ENCODE measurements at places on chromosomes 7 and 10.

DNA sequence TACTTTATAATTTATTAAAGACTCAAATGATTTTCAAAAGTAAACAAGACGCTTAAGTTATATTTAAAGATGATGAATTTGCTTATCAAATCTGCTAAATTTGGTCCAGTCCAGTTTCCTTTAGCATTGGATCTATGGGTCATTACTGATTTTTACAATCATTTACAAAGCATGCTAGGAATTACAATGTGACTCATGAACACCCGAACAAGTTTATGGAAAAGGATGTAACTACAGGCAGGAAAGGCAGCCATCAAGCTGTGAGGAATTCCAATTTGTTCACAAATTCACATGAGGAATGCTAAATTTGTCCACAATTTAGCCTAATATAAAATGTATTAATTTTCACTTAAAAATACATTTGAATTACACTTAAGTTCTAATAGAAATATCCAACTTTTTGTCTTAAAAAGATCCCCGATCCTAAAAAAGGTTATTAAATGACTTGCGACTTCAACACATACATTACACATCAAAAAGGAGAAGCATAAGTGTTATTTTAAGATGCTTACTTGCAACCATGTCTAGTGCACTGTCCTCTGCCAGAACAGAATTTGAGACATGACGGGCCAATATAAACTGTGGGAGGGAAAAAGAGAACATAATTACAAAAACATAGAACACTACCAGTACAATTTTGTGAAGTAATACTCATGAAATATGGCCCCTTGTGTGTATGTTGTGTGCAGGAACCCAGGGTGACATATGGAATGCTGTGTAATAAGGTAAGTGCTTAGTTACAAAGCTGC lies 194.2 kb upstream of the SLC26A5 start:
- DNase-seq, result no peak

DNA sequence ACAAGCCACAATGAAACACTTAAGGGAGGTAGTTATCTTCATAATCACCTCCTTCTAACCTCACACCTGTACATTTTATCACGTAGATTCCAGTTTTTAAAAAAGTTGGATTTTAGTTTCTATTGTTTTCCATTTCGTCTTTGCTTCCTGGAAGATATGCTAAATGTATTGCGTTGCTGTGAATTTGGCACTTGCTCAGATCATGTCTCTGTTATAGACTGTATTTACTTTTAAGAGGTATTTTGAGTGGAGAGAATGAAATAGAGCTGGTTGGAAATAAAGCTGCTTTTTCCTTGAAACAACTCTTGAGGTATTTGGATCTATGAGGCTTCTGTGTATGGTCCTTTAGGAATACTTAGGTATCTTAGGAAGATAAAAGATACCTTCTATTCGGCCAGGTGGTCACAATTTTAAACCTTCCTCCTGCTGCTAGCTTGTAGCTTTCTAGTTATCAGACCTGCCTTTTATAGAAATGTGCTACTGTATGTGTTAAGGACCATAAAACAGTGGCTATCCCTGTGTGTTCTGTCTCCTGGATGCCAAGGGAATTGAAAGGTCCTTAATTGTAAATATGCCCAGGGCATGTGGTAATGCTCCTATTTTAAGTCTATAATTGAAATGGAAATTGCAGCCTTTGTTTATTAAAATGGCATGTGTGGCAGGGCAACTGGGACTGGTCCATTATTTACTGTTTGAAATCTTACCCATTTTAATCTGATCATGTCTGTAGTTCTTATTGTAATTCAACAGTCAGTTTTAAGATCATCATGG lies 147.7 kb downstream of the SND1 start:
- no peak for DNase-seq

DNA sequence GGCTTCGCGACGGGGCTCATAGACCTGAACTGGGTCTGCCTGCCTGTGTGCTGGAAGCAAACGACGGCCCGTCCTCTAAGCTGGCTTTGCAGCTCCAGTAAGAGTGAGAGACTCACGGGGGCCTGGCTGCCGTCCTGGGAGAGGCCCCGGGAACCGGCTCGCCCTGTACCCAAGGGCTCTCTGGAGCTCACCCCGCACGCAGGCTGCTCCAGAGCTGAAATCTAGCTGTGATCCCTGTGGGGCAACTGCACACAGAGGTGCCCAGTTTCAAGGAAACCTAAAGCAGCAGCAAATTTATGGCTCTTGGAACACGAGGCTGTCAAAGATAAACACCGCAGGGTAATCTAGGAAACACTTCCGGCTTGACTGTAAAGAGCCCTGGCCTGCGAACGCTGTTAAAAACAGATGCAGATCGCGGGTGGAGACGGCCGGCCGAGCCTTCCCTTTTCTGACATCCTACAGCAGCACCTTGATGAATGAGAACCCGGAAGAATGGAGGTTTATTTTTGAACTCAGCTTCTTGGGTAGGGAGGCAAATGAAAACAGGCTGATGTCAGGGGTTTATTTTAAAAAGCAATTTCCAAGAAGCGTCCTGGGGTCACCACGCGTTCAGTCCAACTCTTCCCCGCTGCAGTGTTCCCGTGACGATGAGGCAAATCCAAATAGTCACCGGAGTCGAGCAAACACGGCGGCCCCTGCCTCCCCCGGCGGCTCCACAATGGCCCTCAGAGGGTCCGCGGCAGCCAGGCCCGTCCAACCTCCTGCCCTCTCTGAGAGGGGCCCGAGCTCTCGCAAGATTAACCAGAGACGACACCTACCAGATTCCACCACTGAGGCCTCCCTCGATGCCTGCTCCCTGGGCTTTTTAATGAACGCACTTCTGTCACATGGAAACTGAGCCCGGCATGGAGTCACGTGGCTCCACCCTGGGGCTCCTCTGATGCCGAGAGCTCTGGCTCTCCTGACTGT lies 29.6 kb downstream of the AMZ1 start:
- DNase-seq, result no peak

GRCh38 chr7:28378574-28379149 lies 33.7 kb upstream of the CREB5 start:
- no peak for DNase-seq

DNA sequence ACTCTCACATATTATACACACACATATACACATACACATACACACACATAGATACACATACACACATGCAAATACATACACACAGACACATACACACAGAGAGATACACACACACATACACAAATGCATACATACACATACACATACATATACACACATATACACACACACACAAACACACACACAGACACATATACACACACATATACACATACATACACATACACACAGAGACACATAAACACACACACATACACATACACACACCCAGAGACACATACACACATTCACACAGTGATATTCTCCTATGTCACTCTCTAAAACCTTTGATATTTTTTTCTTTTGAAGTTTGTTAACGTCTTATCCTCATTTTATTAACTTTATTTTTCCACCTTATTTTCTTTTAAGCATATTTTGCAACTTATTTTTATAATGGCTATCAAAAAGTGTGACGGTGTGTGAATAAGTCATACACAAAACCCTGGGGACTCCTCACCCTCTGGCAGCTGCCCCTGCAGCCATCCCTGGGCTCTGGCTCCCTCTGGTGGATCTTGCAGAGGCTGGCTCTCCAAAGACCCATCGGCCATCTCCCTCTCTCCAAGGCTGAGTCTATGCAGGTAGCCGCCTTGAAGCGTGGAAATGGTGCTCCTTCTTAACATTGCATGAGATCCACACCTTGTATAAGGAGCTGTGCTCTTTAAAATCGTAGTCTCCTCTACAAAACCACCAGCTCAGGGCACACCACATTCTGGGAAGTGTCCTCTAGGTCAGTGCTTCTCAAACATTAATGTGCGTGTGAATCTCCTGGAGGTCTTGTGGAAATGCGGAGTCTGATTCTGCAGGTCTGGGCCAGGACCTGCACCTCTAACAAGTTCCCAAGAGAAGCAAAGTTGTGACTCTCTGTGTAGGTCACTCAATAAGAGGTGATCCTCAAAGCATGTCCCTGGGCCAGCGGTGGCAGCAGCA lies 4.1 kb upstream of the C10orf120 start:
- peak; percentile 7 for DNase-seq

GRCh38 chr7:131506597-131506996 lies 49.8 kb downstream of the PODXL start:
- peak; percentile 53 for DNase-seq

DNA sequence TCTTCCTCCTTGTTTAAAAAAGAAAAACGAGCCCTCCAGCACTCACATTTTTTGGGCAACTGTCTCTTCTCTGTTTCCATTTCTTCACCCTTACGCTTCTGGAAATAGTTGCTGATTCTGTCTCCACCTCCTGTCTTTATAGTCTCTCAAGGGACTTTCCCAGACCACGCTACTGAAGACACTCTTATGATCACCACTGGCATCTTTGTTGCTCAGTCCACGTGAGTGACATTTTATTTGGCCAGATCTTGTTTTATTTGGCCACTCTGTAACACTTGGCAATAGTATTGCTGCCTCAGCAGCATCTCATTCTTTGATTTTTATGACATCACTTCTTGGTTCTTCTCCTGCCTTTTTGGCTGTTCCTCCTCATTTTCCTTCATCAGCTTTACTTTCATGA lies 21.6 kb upstream of the NME8 start:
- DNase-seq, result no peak

- DNase-seq, result no peak
Measured at GRCh38 chr7:10239695-10240345, 733.9 kb upstream of the PHF14 start.

DNA sequence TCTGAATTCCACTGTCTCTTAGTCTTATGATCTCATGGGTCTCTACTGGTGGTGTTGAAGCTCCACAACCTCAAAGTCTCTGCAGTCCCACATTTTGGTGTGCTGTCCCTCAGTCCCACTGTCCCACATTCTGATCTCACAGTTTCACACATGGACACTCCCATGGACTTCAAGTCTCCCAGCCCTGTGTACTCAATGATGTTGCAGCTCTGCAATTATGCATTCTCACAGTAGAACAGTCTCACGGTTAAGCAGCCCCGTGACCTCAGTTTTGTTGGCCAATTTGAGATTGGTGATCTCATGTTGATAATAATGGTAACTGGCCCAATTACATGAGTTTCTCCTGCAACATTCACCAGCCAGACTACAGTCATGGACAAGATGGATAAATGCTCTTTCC lies 109.4 kb downstream of the ODAD2 start:
- DNase-seq, result no peak

GRCh38 chr7:27091105-27091504 lies 4.7 kb downstream of the HOXA1 start:
- DNase-seq, result no peak
